ENCODE measurements at places on chromosomes 12 and 14.

- peak; percentile 90 for DNase-seq
These were observed 349.9 kb upstream of the PDE3A start for GRCh38 chr12:20018406-20018805.

DNA sequence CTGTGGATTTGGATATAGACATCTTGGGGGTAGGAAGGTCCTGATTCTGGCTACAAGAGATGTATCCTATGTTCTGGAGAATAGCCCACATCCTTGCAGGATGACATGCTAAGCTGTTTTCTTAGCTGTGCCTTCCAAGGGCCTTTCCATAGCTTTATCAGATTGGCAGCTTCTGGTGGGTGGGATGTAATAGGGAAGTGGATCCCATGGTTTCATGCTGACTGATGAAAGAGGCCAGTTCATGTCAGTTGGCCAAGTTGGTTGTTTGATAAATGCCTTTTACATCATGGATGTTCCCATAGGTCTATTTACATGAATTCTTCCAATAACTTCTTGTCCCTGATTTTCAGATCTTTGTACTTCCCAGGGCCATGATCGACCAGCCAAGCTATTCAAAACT is 169.1 kb upstream of the RMST start:
- no peak for DNase-seq

- no peak for DNase-seq
These were observed 6.2 kb upstream of the VDR start for GRCh38 chr12:47910981-47911380.

DNA sequence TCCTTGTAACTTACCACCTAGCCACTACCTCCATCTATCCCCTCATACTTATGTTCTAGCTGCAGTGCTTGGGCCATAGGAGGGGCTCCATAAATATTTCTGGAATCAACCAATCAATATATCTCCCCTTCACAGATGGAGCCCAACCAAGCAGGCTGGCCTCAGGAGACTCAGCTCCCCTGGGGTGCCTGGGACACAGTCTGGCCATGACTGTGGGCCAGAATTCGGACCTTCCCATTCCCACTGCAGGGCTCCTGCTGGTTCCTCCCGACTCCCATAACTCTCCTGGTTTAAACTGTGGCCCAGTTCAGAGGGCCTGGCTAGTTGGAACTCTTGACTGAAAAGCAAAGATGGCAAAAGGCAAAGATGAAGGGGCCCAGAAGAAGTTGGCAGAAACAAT is 13.0 kb downstream of the TTC7B start:
- DNase-seq, result no peak

- DNase-seq, result no peak
These were observed 177.2 kb downstream of the KIF26A start for GRCh38 chr14:104315625-104316024.

DNA sequence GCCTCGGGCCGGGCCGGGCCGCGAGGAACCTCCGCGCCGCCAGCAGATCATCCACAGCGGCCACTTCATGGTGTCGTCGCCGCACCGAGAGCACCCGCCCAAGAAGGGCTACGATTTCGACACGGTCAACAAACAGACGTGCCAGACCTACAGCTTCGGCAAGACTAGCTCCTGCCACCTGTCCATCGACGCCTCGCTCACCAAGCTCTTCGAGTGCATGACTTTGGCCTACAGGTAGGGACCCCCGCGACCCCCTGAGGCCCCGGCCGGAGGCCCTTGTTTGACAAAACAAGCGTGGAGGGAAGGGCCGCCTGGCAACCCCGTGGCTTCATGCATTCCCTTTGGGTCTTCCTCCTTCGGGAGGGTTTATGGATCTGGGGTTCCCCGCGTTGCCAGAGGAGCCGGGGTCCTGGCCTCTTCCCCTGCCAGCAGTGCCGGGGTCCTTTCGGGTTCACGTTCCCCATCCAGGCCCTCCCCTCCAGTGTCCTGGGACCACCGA is 526 bp downstream of the MLXIP start:
- no peak for DNase-seq

DNA sequence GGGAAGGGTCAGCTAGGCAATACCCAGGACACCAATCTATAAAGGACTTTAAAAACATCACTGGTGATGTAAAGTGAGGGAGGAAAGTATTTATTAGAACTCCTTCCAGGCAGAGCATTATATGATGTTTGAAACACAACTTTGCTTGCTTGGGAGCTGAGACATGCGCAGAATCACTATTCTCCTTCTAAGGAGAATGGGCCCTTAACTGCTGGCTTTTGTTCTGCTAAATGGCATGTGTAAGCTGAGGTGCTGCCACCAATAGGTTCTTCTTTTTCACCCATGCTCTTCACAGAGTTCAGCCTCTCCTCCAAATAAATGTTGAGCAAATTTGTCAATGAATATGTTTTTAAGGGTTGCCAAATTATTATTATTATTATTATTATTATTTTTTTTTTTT is 3.9 kb downstream of the STAC3 start:
- DNase-seq, result no peak

DNA sequence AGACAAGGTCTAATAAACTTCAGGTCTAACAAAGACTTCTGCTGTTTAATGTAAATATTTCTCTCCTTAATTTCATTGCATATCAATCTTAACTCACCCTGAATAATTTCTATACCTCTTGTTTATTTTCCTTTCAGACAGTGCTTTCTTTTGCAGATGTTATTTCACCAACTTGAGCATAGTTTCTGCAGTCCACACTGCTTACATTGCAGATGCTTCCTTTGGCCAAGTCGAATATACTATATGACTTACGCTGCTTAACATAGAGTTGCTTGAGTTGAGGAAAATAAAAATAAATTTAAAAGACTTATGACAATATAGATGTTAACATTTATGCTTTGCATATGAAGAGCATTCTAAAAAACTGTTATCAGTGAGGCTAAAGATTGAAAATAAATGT is 217.7 kb downstream of the PTPRO start:
- no peak for DNase-seq

DNA sequence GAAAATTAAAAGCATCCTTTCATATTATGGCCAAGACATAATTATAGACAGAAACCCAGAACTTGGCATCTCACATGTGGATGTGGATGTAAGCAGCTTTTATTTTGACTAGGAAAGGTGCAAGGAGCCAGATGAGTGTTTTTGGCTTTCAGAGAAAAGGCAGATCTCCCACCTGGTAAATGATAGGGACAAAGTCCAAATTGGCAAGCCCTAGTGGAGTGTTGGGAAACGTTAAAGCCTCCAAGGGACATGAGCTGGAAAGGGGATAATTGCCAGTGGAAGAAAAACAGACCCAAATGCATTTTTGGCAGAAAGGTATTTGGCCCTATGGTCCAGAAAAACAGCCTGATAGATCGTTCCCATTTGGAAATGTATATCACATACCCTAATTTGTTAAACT is 60.1 kb downstream of the KLHL28 start:
- DNase-seq, result no peak

- DNase-seq, result no peak
These were observed 27.1 kb downstream of the PELI2 start for GRCh38 chr14:56145181-56145769.

GRCh38 chr12:108394196-108394595 is 55.1 kb upstream of the CMKLR1 start:
- DNase-seq, result no peak

- DNase-seq, result peak; percentile 76
These were observed 73.7 kb upstream of the CISTR start for GRCh38 chr12:53825246-53826081.

- DNase-seq, result no peak
These were observed 2.1 kb upstream of the LBHD2 start for GRCh38 chr14:103081951-103082350.

DNA sequence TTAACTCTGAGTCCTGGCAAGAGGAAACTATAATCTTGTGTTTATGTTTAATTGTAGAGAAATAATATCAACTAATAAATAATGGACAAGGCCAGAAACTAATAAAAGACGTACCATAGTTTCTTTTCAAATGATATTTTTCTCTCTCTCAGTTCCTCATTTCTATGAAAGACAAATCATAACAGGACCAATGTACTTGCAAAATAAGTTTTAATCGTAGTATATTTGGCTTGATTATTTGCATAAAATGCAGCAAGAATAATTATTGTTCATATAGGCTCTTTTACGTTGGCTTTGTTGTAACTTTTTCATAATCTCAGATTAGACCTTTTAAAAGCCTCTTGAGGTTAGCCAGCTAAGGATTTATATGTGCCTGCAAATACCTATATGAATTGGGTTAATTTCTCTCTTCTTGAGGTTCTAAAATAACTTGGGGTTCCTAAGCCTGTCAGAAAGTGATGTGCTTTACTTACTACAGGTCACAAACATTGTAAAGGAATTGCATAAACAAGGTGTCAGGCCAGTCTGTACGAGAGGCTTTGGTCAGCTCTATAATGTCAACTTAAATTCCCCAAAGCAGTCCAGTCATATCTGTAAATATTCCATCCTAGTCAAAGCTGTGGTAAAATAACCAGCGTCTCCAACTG is 152.8 kb upstream of the PTPRQ start:
- DNase-seq, result no peak

DNA sequence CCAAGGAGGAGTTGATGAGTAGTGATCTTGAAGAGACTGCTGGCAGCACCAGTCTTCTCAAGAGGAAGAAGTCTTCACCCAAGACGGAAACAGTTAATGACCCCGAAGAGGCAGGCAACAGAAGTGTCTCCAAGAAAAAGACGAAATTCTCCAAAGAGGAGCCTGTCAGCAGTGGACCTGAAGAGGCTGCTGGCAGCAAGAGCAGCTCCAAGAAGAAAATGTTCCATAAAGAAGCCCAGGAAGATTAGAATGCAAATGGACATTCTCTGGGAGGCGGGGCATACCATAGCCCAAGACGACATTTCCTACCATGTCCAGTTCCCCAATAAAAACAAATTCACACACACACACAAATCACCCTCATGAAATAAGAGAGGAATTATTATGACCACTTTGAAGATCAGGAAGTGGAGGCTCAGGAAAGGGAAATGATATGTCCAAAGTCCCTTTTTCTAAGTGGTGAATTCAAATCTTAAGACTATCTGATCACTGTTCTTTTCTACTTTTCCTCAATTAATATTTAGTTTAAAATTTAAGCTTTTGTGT is 131.8 kb downstream of the PAWR start:
- no peak for DNase-seq

DNA sequence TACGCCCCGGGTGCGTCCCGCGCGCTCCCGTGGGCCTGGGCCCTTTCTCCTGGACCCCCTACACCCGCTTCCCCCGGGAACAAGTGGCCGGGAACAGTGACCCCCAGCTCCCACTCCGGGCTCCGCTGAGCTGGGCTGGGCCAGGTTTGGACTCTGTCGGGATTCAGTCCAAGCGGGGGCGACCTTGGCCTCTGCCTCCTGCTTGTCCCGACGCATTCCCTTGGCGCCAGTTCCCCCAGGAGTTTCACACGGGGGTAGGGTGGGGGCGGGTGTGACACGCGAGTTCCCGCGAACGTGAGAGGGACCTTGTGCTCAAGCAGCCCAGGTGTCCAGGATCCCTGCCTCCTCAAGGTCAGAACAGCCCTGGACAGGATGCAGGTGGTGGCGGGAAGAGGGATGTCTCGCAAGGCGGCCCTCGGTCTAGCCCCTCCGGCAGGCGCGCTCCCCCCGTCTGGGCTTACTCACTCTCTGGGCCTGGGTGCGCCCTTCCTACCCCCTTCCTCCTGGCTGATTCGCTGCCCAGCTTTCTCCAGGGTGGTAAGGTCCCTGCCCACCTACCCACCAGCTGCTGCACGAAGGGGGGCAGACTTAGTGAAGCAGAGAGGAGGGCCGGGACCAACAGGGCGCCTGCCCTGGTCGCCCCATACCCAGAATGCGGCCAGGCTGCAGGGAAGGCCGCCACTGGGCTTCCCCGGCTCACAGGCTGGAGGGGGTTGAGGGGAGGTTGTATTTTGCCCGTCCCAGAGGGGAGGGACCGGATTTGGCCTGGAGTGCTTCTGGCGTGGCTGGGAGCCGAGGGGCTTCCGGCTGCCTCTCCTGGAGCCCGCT is 862 bp downstream of the CRIP2 start:
- no peak for DNase-seq

GRCh38 chr12:52496590-52497071 is 3.6 kb upstream of the KRT6A start:
- DNase-seq, result peak; percentile 97

- no peak for DNase-seq
These were observed 25.3 kb upstream of the FAM181A start for GRCh38 chr14:93901813-93902212.

DNA sequence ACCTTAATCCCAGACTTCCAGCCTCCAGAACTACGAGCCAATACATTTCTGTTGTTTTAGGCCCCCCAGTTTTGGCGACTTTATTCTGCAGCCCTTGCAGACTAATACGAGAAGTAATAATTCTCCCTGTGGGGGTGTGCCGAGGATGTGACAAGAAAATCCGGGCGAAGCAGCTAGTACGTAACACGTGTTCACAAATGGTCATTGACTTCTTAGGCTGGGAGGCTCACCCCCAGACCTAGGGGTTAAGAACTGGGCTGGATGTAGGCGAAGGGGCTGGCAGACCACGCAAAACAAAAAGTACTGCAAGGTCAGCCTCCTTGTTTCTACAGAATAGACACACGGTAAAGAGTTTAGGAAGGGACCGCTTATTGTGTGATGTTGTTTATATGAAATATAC is 69.8 kb upstream of the ESRRB start:
- DNase-seq, result no peak

DNA sequence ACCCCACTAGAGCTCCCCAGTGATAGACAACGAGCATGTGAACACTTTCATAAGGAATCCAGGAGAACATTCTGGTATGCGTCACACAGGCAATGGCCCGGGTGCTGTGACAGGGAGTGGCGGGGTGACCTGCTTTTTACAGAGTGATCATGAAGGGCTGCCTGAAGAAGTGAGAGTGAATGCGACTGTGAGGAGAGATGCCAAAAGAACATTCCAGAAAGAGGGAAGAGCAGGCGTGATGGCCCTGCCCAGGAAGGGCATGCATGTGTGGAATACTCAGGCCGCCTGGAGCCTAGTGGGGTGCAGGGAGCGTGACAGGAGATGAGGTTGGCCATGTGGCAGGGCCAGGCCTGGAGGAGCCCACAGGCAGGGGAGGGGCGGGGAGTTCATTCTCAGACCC is 53.8 kb downstream of the FZD10 start:
- no peak for DNase-seq

GRCh38 chr12:89721291-89721987 is 12.8 kb upstream of the ATP2B1 start:
- DNase-seq, result no peak

- DNase-seq, result no peak
These were observed 12.6 kb downstream of the CFL2 start for GRCh38 chr14:34701808-34702207.

DNA sequence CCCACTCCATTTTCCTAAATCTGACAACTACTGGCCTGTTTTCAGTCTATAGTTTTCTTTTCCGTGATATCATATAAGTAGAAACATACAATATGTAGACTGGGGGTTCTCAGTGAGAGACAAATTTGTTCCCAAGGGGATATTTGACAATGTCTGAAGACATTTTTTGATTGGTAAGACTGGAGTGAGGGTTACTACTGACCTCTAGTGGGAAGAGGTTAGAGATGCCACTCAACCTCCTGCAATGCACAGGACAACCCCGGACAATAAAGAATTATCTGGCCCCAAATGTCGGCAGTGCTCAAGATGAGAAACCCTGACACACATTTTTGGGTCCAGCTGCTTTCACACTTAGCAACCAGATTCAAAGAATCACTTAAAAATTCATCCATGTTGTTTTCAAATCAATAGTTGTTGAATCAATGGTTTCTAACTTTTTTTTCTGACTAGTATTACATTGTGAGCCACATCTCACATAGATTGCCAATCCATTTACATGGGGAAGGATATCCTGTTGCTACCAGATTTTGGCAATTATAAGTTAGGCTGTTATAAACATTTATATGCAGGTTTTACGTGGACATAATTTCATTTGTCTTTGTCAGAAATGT is 307.1 kb downstream of the RPL10L start:
- DNase-seq, result peak; percentile 23
